Fibroblast of skin of left biceps (primary cell): ENCODE measurements at places on chromosomes 13 and 19.

DNA sequence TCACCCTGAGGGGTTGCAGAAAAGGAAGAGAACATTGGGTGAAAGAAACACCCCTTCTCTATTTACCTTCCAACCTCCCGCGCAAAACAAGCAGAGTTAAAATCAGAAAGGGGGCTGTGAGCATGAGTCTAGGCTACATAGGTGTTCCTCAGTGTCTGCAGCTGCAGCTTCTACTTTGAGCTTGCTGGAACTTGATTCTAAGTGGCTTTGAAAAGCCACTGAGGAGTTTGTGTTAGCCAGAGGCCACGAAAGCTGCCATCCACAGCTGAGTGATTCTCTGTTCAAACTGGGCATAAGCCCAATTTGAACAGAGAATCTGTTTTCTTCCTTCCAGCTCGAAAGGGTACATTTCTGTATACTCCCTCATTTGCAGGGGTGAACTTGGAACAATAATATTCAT is 343.9 kb downstream of the PCDH9 start:
- no peak for DNase-seq

GRCh38 chr19:47652285-47652684 is 43.4 kb downstream of the BICRA start:
- no peak for DNase-seq

GRCh38 chr19:47897861-47898260 is 11.7 kb upstream of the SULT2A1 start:
- DNase-seq = no peak

DNA sequence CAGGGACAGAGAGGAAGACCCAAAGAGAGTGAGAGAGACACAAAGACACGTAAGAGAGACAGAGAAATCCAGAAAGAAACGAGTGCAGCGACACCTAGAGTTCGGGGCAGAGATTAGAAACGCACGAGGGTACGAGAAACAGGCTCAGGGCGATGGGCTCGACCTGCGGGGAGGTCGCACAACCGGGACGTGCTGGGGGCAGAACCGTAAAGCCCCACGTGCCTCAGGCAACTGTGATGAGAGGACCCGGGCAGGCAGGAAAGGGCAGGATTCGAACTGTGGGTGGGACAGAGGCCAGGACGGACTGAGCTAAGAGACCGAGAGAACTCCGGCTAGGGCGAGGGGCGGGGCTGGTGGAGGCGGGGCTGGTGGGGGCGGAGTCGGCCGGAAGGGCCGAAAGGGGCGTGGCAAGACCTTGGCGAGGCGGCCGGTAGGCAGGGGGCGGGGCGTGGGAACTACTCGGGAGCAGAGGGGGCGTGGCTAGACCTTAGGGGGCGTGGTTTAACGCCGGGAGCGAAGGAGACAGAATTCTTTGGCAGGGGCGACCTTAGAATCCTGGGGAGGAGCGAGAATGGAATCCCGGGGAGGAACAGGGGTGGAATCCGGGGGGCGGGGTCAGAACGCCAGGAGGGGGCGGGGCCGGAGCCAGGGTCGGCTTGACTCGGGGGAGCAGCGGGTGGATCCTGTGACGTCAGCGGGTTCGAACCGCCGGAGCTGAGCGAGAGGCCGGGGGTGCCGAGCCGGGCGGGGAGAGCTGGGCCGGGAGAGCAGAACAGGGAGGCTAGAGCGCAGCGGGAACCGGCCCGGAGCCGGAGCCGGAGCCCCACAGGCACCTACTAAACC is at the start of gene NECTIN2:
TSS of gene NECTIN2 (plus strand) at position 686 of the 843 bp plus-strand sequence. CDS start 229 bp downstream, outside the sequence.
- peak; percentile 95 for DNase-seq

DNA sequence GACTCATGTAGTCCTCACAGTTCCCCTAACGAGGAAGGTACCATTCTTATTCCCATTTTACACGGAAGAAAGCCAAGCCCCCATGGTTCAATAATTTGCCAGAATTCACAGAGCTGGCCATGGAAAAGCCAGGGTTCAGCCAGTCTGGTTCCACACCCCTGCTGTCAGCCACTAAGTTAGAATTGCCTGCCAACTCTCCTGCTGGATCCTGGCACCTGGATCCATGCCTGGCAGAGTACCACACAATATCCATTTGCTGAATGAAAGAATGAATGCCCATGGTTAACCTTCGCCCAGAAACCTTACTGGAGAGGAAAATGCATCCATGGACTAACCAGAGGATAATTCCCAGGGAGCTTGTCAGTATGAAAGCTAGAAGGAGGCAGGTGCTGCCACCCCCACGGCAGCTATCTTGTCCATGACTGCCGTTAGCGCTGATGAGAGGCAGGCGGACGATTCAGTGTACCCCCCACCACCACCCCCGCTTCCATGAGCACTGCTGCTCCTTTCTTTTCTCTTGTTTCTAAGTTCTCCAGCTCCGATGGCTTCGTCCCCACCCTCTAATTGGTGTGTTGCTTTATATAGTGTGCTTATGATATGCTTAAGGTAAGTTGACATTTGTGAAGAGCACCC is 114.5 kb downstream of the SLC7A1 start:
- no peak for DNase-seq

- no peak for DNase-seq
These were observed 17.6 kb downstream of the WDFY2 start for GRCh38 chr13:51601601-51602565.

GRCh38 chr13:62305756-62306155 is 890.1 kb upstream of the PCDH20 start:
- DNase-seq = no peak

- DNase-seq = no peak
These were observed 13.8 kb downstream of the CHAF1A start for GRCh38 chr19:4416268-4416667.

GRCh38 chr19:19040417-19040816 is 7.0 kb downstream of the ARMC6 start:
- DNase-seq = peak; percentile 53

DNA sequence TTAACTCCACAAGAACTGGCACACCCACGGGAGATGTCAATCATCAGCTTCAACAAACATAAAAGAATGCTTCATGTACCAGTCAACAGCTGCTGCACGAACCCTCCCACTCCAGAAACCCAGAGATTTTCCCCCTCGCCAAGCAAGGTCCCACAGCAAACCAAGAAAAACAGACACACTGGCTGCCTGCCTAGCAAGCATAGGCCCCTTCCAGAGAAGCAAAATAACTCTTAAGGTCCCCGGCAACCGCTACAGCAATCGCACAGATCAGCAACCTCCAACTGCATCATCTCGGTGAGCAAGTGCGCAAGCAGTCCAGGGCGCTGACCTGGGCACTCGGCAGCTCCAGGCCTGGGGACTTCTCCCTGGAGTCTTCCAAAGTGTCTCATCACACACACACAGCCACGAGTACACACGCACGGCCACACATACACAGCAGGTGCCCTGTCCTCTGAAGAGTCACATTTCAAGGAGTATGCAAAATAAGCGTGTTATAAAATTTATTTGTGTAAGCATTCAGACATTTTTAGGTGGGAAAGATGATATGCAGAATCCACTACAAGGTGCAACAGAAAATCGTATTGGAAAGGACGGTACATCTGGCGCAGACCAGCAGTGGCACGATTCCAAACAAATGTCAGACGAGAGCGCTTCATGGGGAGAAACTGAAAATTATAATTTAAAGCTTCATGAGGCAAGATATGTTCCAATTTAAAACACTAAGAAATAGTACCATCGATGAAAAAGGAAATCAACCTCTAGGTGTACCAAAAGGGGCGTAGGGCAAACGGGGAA is 125.0 kb downstream of the STK24 start:
- DNase-seq = no peak

- no peak for DNase-seq
These were observed 13.9 kb downstream of the TFDP1 start for GRCh38 chr13:113598481-113598880.

DNA sequence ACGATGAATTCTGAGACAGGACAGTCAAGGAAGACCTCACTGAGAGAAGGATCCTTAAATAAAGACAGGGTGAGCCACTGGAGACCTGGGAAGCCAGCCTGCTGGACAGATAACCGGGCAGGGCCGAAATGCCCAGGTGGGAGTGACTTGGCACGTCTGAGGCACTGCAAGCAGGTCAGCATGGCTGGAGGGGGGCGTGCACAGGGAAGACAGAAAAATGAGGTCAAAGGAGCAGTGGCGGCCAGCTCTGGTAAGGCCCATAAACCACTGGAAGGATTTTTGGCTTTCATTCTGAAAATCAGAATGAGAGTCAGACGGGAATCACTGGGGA is 5.8 kb upstream of the ATP1A3 start:
- no peak for DNase-seq

DNA sequence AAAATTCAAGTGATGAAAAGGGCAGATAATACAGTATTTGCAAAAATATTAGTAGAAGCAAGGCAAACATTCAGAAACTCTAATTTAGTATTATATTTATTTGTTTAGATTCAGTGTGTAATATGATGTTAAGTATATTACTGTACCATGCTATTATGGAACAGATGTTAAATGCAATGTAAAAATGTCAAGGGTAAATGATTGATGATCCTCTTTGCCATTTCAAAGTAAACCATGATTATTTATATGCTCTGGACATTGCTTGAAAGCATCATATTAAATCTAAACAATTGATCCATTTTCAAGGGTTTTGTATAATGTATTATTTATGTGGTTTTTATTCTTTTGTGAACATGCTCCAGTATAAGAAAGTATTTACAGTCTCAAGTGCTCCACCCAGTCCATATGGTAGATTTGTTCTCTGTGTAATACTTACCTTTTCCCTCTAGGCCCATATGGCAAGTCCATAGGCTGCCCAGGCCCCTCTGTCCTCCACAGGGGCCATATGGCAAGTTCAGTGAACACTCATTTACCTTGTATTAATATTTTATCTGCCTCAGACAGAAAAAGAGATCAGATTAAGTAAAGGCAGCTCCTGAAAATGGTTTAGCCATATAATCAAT is 353.5 kb downstream of the DACH1 start:
- no peak for DNase-seq

- DNase-seq = no peak
These were observed 87.1 kb downstream of the CCNA1 start for GRCh38 chr13:36519432-36519831.

DNA sequence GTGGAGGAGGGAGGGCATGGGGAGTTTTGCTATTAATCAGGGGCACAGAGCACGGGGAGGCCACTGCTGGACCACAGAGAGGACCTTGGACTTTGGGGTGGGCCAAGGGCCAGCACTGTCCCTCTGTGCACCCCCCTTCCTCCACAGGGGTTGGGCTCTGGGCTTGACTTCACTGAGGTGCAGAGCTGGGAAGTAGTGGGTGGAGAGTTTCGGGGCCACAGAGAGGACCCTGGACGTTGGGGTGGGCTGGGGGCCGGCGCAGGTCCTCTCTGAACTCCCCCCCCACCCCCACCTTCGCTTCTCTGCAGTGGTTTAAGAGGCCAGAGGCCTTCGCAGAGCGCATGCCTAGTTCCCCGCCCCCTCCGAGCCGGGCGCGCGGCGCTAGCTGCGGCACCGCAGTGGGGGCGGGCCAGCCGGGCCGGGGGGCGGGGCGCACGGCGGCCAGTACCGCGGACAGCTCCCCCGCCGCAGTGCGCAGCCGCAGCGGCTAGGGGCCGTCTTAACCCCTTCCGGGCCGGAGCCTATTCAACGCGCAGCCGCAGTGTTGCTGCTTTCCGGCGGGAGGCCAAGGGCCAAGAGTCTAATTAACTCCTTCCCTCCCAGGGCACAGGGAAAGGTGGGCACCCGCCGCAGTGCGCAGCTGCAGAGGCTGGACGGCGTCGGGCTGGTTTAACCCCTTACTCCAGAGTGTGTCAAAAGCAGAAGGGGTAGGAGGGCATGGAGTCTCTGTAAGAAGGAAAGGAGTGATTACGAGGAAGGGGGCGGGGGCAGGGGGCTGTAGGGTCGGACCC is 3.7 kb downstream of the KCNC3 start:
- no peak for DNase-seq

- DNase-seq = no peak
These were observed 12.1 kb upstream of the TMEM86B start for GRCh38 chr19:55240713-55241020.

DNA sequence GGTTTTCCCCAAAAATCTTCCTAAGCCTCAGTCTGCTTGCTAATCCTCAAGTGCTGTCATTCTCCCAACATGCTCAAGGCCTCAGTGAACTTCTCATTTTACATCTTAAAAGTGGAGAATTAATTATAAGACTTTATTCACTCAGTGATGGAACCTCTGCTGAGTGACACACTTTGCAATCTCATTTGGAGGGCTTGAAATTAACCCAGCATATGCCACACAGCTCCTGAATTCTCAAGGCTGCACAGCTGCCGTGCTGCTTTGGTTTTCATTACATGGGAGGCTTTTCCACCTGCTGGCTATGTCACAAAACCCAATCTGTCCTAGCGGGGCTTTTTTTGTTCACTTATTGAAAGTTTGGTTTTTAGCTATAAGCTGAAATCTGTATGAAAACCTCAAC is 28.3 kb upstream of the SERPINE3 start:
- no peak for DNase-seq

- no peak for DNase-seq
These were observed 15.4 kb upstream of the STK24 start for GRCh38 chr13:98592362-98592732.

GRCh38 chr19:43532571-43532961 is 422 bp upstream of the ZNF575 start:
- DNase-seq = no peak

DNA sequence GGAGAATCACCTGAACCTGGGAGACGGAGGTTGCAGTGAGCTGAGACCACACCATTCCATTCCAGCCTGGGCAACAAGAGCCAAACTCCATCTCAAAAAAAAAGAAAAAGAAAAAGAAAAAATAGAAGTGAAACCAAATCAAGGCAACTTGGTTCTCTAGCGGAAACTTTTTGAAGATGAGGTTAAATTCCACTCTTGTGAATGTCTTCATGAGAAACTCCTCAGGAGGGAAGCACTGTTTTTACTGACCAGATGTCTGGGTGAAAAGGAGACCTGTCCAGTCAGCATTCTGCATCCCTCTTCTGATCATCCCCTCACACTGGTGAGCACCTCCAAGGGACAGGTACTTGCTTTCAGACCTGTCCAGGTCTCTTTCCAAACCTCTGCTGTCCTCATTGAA is 15.8 kb downstream of the BRD4 start:
- no peak for DNase-seq

DNA sequence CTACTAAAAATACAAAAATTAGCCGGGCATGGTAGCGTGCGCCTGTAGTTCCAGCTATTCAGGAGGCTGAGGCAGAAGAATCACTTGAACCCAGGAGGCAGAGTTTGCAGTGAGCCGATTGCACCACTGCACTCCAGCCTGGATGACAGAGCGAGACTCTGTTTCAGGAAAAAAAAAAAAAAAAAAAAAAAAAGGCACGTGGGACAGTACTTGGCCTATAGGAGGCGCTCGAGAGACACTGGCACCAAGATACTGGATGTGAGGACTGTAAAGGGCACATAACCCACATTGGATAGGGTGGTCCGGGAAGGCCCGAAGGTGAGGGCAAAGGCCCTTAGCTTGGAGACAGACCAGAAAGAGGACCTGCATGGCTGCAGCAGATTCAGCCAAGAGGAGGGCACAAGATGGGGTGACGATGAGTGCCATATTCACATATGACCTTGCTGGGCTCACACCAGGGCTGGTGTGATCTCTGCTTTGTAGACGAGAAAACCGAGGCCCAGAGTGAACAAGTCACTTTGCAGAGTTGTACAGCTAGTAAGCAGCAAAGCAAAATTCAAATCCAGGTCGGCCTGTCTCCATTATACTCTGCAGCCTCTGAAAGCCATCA is 89.4 kb downstream of the DPF1 start:
- no peak for DNase-seq

- DNase-seq = no peak
These were observed 1.6 kb downstream of the REEP6 start for GRCh38 chr19:1492474-1493006.
